ENCODE measurements at places on chromosomes 2 and 18. TPM values are rescaled to one million over a fixed set of nuclear protein-coding genes. Genes with fewer than 3 reads are reported as not detected.

The GAL3ST2 gene
- polyA plus RNA-seq = not detected

The PRPF40A gene
- 66.6 TPM for polyA plus RNA-seq

The FOXD4L1 gene
- 0.10 TPM for polyA plus RNA-seq

The CRYGD gene
- polyA plus RNA-seq = not detected

The SPP2 gene
- polyA plus RNA-seq = not detected

The CHRND gene
- polyA plus RNA-seq = not detected

The CYTIP gene
- 83.5 TPM for polyA plus RNA-seq
